ENCODE measurements at places on chromosomes 2 and 18.

- DNase-seq: no peak
These were observed 167.4 kb upstream of the RAB6C start for GRCh38 chr2:129812071-129812470.

DNA sequence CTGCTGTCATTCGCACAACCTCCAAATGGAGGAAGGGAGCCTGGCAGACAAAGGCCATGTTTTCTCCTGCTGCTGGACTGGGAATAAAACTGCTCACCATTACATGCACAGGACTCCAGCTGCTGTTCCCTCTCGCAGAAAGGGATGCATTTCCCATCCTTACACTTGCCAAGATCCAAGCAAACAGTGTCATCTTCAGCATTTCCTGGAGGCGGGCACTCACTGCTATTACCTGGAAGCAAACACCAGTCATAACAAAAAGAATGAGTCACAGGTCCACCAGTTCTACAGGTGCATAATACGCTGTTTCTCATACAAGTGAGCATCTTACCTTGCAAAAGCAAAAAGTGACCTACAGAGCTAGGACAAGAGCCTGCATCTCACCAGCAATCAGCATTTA is 22.7 kb downstream of the IAH1 start:
- DNase-seq: peak; percentile 23

DNA sequence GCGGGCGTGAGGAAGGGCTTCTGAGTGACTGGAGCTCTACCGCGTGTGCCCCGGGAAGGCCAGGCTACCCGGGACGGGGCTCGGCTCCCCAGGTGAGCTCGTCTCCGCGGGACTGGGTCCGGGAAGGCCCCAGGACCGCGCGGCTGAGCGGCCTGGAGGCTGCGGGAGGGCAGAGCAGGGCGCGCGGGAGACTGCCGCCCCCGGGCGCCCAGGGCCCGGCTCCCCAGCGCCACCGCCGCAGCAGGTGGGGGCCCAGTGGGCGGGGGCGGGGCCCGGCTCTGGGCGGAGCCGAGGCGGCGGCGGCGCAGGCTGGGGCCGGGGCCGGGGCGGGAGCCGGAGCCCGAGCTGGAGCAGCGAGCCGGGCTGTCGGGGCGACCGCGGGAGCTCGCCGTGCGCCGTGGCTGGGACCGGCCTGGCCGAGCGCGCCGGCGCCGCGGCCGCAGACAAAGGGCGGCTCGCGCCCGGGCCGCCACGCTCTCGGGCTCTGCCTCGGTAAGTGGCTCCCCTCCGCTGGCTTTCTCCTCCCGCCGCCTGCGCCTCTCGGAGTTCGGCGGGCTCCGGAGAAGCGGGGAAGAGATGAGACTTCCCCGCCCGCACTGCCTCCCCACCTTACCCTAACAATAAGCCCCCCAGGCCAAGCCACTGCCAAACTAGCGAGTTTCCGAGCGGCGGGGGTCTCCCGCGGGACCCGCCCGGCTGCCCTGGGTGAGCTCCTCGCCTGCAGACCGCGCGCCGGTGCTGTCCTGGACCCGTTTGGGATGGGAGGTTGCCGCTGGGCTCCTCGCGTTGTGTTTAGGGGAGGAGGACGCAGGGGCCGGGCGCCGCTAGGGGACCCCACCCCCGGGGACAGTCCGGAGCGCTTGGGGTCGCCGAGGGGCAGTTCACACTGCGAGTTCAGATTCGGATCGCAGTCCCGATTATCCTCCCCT is at the start of gene MAPK4:
Gene MAPK4 (plus strand): TSS at position 336 of the 929 bp plus-strand sequence. CDS start 103,872 bp downstream, outside the sequence.
- DNase-seq: peak; percentile 25

DNA sequence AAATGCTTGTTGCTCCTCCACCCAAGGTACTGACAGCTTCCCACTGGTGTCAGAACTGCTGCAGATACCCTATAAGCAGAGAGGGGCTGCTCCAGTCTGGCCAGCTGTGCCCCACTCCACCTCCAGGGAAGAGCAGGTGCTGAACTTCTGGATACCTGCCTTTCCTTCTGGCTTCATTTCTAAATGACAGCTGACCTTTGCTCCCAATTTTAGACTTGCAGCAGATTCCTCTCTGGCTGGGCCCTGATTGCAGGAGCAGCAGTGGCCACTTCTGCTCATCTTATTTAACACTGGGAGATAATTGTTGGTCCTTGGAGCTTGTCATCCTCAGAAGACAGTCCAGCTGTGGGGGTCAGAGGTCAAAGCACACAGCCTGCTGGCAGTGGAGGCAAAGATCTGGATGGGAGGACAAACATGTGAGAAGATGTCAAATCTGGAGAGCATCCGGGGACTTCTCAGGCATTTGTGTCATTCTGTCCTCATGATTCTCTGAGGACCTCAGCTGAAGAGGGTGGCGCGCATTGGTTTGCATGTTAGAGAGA is 38.9 kb downstream of the SETBP1 start:
- no peak for DNase-seq

GRCh38 chr2:181354626-181355025 is 102.6 kb upstream of the ITGA4 start:
- no peak for DNase-seq

DNA sequence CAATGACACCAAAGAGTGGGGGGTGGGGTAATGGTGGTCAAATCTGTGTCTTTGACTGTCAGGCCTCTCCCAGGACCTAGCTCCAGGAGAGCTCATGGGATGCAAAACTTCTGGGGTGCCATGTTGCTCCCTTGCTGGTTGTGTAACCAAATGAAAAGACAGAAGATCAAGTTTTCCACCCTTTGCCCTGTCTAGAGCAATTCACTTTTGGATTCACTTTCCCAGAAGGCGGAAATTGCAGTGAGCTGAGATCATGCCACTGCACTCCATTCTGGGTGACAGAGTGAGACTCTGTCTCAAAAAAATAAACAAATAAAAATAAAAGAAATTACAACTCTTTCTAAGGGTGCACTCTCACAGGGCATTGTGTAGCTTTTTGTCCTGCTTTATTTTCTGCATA is 34.9 kb upstream of the PLA2R1 start:
- DNase-seq: no peak

Measured in stimulated activated CD8-positive, alpha-beta memory T cell treated with anti-CD3 and anti-CD28 coated beads, Interleukin-4, amount 100 ng/mL, for 48 hours (primary cell).